AG10803 (cell line): ENCODE measurements at places on chromosomes 6 and 20.

- peak; percentile 34 for DNase-seq
These were observed 6.9 kb downstream of the SLC32A1 start for GRCh38 chr20:38730989-38731737.

DNA sequence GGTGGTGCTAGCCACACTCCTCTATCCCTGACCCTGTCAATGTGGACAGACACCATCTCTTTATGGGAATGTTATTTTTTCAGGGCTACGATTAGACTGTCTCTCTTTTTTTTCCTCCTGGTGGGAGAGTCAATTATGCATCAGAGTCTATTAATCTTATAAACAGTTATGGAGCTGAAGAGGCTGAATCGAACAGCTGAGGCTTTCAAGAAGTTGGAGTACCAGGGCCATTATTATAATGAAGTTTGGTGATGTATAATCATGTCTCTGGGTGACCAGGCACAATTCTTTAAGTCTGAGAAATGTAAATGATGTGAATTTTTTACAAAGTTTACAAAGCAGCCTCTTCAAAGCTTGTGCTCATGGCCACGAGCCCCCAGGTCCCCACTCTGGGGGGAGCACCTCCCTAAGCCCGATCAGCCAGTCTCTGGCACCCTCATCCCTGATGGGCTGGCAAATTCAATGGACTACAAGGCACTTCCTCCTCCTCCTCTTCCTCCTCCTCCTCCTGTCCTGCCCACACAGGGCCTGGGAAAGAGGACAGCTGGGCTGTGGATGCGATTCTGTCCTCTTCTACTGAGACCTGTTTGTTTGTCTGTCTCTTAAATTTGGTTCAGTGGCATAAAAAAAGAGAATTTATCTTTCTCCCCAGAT lies 43.9 kb upstream of the QKI start:
- DNase-seq: no peak

DNA sequence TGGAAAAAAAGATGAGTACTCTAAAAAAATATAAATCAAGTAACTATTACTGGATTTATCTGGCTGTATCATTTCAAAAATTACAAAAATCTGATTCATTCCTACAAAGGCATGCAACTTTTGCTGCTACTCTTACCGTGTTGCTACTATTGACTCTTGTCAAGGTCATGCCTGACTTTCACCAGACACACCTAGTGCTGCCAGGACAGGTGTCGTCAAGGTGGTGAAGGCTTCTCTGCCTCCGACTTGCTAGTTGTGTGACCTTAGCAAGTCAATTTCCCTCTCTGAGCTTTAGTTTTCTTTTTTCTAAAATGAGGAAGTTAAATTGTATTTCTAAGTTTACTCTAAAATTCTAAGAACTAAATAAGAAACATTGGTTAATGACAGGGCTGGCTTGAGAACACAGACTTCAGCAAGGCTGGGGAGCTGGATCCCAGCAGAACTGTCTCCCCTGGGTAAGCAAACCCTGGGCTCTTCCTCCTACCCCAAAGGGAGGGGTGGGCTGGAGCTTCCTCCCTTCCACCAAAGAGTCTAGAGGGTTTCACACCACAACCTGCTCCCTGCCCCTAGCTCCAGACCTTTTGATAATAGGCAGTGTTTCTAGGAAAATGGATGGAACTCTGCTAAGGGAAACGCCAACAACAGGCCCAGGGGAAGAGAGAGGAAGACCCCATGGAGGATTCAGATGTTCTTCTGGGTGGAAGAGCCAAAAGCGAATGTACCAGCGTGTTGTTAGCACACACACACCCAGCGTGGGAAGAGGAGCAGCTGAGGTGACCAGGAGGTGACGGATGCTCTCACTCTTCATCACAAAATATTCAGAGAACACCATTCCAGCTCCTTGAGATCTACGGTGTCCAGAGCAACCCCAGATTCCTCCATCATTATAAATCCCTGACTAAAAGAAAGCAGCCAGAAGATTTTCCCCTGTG lies 47.9 kb upstream of the CITED2 start:
- no peak for DNase-seq

- DNase-seq: no peak
These were observed 124.1 kb upstream of the NEDD9 start for GRCh38 chr6:11356404-11357155.

GRCh38 chr6:120935908-120936307 lies 398.4 kb downstream of the TBC1D32 start:
- DNase-seq: no peak

GRCh38 chr20:17570347-17571152 lies 675 bp downstream of the DSTN start:
- DNase-seq: peak; percentile 46

DNA sequence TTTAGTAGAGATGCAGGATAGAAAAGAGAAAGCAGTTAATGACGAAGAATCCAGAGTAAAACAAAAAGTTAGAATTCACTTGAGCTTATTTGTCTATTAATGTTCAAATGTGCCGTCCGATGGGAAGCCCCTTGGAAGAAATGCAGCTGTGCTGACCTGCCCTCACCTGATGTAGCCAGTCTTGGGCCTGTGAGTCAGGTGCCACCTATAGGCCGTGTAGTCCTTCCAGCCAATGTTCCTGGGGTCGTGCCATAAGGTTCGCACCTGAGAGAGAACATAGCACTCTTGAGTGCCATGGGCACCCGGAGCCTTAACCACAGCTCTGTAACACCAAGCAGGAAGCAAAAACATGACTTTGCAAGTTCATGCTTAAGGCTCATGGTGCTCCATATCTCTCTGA lies 32.4 kb downstream of the THBS2 start:
- no peak for DNase-seq

- peak; percentile 25 for DNase-seq
These were observed 33.9 kb upstream of the PTPRK start for GRCh38 chr6:128554302-128554701.

GRCh38 chr6:123000244-123000770 lies 4.3 kb downstream of the CLVS2 start:
- DNase-seq: no peak

- DNase-seq: no peak
These were observed 214.2 kb downstream of the COL19A1 start for GRCh38 chr6:70080443-70081070.

- peak; percentile 78 for DNase-seq
These were observed 41.2 kb downstream of the CDC5L start for GRCh38 chr6:44428682-44429081.
